ENCODE measurements at places on chromosomes 16 and 17.

- DNase-seq, result no peak
Observed at GRCh38 chr17:81365601-81366585, 29.4 kb upstream of the BAHCC1 start.

DNA sequence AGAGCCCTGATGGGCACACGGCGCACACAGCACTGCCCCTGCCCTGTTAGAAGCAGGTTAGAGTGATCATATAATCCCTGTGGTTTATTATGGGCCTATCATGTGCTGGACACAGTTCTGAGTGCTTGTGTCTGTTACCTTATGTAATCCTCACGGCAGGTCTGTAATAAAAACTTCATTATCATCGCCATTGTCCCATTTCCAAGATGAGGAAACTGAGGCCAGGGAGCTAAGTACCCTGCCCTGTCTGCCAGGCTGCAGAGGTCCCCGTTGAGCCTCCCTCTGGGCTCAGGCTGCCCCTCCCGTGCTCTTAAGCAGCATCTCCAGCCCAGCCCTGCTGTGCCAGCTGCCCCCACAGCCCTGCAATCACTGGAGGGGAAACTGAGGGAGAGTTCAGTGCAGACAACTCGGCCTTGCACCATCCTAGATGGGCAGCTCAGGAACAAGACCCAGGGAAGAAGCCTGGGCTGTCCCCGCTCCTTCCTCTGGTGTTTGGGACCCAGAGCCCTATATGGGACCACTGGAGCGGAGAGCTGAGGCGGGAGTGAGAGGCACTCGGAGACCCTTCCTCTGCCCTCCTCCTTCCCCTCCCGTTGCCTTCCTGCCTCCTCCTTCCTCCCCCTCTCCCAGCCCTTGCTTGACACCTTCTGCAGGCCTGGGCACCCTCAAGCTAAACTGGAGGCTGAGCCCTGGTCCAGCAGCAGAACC lies 42.0 kb downstream of the WNT3 start:
- no peak for DNase-seq

GRCh38 chr16:81698310-81698641 lies 80.8 kb upstream of the PLCG2 start:
- no peak for DNase-seq

GRCh38 chr16:16144416-16144815 lies 78.9 kb downstream of the ABCC6 start:
- no peak for DNase-seq

GRCh38 chr16:69120096-69120664 lies 12.2 kb downstream of the CHTF8 start:
- DNase-seq, result no peak

DNA sequence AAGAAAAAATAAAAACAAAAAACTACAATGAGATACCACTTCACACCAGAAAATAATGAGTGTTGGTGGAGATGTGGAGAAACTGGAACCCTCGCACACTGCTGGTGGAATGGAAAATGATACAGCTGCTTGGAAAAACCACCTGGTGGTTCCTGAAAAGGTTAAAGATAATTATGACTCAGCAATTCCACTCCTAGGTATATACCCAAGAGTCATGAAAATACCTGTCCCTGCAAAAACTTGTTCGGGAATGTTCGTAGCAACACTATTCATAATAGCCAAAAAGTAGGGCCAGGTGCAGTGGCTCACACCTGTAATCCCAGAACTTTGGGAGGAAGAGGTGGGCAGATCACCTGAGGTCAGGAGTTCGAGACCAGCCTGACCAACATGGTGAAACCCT lies 8.1 kb upstream of the ITGAE start:
- DNase-seq, result no peak

DNA sequence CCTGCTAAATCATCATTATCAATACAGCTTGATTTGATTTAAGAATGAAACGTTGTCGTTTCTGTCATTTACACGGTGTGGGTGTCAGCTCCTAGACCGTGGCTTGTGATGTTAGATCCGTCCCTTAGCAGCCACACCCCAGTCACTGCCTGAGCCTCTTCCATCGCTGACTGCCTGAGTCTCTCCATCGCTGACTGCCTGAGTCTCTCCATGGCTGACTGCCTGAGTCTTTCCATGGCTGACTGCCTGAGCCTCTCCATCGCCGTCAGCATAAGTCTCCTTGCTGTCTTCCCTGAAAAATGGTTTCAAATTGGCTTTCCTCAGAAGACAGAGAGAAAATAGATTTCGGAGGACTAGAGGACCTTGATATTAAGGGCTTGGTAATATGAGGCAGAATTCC lies 53.8 kb upstream of the CMIP start:
- no peak for DNase-seq

Measured in activated naive CD8-positive, alpha-beta T cell treated with anti-CD3 and anti-CD28 coated beads for 36 hours (primary cell).